ENCODE measurements at places on chromosomes 2 and 18.
A peak's percentile ranks its signal among the peaks of the same experiment; 100 is the strongest.

GRCh38 chr2:191950132-191950874 lies 103.4 kb upstream of the CAVIN2 start:
- no peak for DNase-seq

DNA sequence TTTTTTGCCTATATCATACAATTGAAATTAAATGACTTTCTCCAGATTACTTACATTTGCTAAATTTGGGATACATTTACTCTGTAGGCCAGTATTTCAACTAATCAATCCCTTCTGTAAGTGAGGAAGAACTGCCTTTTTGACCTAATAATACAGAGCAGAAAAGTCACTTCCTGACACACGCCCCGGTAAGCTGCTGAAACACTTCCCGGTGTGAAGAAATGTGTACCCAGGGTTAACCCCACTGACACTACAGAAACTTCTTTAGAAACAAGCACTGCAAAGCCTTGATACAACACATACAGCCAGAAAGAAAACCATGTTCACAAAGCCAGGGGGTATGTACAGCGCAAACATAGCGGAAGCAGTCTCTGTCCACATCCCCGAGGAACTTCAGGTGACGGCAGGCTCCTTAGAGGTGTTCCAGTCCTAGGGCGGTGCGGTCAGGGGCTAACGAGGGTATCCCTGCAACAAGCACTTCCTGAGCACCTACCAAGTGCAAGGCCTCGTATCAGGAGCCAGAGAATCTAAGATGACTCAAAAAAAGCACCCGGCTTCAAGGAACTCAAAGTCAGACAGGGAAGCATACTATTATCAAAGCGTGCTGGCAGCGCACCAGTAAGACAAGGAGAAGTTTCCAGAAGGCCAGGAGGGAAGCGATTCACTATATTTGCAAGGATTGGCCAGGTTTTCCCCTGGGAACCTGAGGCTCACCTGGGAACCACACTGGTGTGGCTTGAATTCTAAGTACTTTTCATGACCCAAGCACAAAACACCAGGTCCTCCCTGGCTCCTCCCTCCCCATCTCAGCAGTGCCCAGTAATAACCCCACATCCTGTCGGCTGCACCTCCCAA lies 46.6 kb downstream of the ZNF516 start:
- peak; percentile 52 for DNase-seq

DNA sequence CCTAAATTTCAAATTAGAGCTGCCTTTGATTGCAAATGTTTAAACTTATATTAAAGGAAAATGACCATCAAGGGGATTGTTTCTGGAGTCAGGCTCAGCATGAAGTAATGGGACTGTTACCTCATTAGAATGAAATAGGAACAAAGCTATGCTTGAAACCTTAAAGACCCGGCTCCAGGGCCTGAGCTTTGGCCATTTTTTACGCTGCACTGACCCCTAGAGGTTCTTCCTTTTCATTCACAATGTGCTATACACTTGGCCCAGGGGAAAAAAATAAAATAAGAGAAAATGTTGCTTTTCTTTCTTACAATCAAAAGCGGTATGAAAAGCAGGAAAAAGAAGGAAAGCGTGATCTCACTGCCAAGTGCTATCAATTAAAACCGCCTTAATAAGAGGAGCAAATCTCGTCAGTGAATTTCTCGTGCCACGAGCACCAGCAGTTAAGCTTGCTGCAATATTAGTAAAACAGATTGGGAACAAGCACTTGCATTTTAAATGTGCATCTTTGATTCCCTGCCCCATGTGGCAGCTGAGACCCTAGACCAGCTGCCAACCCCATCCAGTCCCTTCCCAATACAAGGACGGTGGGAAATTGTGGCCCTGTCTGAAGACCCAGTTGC lies 96.6 kb downstream of the MBD2 start:
- DNase-seq: no peak

GRCh38 chr2:98502556-98503335 lies 58.1 kb downstream of the INPP4A start:
- DNase-seq: no peak

DNA sequence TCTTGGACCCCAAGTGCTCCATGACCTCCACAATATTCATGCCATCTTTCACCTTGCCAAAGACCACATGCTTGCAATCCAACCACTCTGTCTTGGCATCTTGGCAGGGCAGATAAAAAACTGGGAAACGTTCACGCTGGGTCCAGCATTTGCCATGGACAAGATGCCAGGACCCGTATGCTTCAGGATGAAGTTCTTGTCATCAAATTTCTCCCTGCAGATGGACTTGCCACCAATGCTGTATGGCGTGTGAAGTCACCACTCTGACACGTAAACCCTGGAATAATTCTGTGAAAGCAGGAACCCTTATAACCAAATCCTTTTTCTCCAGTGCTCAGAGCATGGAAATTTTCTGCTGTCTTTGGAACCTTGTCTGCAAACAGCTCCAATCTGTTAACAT lies 21.5 kb downstream of the CNOT11 start:
- no peak for DNase-seq

Measured in activated CD8-positive, alpha-beta memory T cell treated with anti-CD3 and anti-CD28 coated beads for 24 hours (primary cell).